ENCODE measurements at places on chromosomes 6 and 20. TPM values are rescaled to one million over a fixed set of nuclear protein-coding genes. Genes with fewer than 3 reads are reported as not detected.

Gene MATN4
- total RNA-seq = 0.70 TPM

GRCh38 chr6:151254451-151255081 lies 14.8 kb downstream of the AKAP12 start:
- no peak overlapping the region for H3K27ac ChIP-seq
- H3K4me3 ChIP-seq = no peak overlapping the region
- no peak for DNase-seq

GRCh38 chr20:2688041-2688591 lies 4.5 kb upstream of the EBF4 start:
- H3K4me3 ChIP-seq = peak overlapping the region; percentile 45
- DNase-seq = peak; percentile 90
- peaks cover 16% of the 10 kb centered on the region for H3K27me3 ChIP-seq
- peaks cover 22% of the 10 kb centered on the region for H3K4me1 ChIP-seq
- no peak overlapping the region for H3K27ac ChIP-seq

Gene ADTRP
- 24.1 TPM for total RNA-seq

GRCh38 chr20:11372876-11373790 lies 544.6 kb upstream of the BTBD3 start:
- H3K27ac ChIP-seq = no peak overlapping the region
- no peaks in the 10 kb centered on the region for H3K27me3 ChIP-seq
- H3K4me1 ChIP-seq = no peaks in the 10 kb centered on the region
- H3K4me3 ChIP-seq = no peak overlapping the region
- DNase-seq = no peak

Gene MTFR2
- total RNA-seq = 24.2 TPM

- peaks cover 3% of the 10 kb centered on the region for H3K27me3 ChIP-seq
- H3K27ac ChIP-seq = no peak overlapping the region
- no peaks in the 10 kb centered on the region for H3K36me3 ChIP-seq
These were observed 3.1 kb upstream of the MYL9 start for GRCh38 chr20:36538026-36538722.

- no peaks in the 10 kb centered on the region for H3K27me3 ChIP-seq
- no peak for DNase-seq
- no peak overlapping the region for H3K27ac ChIP-seq
- peaks cover 6% of the 10 kb centered on the region for H3K4me1 ChIP-seq
- H3K36me3 ChIP-seq = no peaks in the 10 kb centered on the region
- no peak overlapping the region for H3K4me3 ChIP-seq
These were observed 28.4 kb upstream of the RNF24 start for GRCh38 chr20:4043796-4044195.

- no peaks in the 10 kb centered on the region for H3K36me3 ChIP-seq
- peaks cover 21% of the 10 kb centered on the region for H3K4me1 ChIP-seq
- DNase-seq = no peak
- no peak overlapping the region for H3K27ac ChIP-seq
These were observed 143.2 kb upstream of the RNF24 start for GRCh38 chr20:4158466-4159050.

GRCh38 chr6:108714766-108715414 lies 133.3 kb upstream of the ARMC2 start:
- H3K4me1 ChIP-seq = peaks cover 24% of the 10 kb centered on the region
- DNase-seq = no peak
- no peak overlapping the region for H3K27ac ChIP-seq
- no peak overlapping the region for H3K4me3 ChIP-seq
- H3K27me3 ChIP-seq = no peaks in the 10 kb centered on the region

Gene CD109
- total RNA-seq = 7.2 TPM

DNA sequence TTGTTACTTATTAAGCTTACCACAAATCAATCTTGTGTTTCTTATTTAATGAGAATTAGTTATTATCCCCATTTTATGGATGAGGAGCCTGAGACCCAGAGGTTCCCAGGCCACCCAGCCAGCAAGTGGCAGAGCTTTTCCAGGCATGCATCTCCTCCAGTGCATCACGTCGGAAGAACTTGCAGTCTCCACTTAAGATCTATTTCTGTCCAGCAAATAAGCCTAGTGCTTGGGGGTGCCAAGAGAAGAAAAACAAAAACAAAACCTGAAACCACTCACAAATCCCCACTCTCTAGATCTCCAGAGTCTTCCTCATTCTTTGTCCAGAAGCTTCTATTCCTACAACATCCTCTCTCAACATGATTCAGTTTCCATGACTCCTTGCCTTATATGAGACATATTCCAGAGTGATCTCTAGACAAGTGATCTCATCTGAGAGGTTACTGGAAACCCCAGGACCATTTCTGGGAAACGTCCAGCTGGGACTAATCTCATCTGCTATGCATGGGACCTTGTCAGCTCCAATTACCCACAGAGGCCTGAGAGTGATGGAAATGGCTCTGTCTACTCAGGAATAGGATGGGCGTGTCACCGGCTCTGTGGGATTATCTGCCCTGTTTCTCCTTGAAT lies 4.1 kb downstream of the GUCA1B start:
- DNase-seq = no peak
- H3K4me3 ChIP-seq = no peak overlapping the region
- H3K4me1 ChIP-seq = no peaks in the 10 kb centered on the region
- no peaks in the 10 kb centered on the region for H3K36me3 ChIP-seq
- no peak overlapping the region for H3K27ac ChIP-seq

DNA sequence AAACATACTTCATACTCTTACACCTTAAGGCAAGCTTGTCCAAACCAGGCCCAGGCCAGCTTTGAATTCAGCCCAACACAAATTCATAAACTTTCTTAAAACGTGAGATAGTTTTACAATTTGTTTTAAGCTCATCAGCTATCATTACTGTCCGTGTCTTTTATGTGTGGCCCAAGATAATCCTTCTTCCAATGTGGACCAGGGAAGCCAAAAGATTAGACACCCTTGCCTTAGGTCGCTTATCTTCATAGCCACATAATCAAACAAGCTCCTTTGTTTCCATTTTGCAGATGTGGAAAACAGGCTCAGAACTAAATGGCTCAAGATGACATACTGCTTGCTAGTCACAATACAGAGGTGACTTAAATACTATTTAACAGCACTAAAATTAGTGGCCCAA lies 6.0 kb downstream of the SALL4 start:
- no peak overlapping the region for H3K4me3 ChIP-seq
- H3K36me3 ChIP-seq = no peaks in the 10 kb centered on the region
- no peak for DNase-seq
- no peak overlapping the region for H3K27ac ChIP-seq
- peaks cover 9% of the 10 kb centered on the region for H3K4me1 ChIP-seq
- H3K27me3 ChIP-seq = peaks cover 50% of the 10 kb centered on the region

- no peak overlapping the region for H3K4me3 ChIP-seq
- H3K36me3 ChIP-seq = no peaks in the 10 kb centered on the region
- DNase-seq = no peak
- H3K27ac ChIP-seq = no peak overlapping the region
These were observed 618.0 kb downstream of the PRKN start for GRCh38 chr6:162109480-162110050.

DNA sequence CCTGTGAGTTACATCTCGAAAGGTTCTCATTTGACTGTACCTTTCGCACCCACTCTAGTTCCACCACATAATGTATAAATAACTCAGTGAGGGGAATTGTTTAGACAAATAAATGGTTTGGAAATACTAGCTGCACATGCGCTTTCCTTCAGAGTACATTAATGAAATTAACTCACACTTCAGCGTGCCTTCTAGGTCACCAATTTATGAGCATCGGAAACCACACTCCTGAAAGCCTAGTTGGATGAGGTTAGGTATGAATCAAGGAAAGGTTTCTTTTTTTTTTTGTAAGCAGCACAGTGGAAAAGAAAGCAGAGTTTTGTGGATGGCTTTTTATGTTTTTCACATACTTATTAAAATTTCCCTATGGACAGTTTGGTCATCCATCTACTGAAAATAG lies 247.8 kb upstream of the TCF21 start:
- H3K27me3 ChIP-seq = no peaks in the 10 kb centered on the region
- H3K27ac ChIP-seq = no peak overlapping the region
- H3K4me3 ChIP-seq = no peak overlapping the region
- no peak for DNase-seq
- no peaks in the 10 kb centered on the region for H3K36me3 ChIP-seq
- H3K4me1 ChIP-seq = no peaks in the 10 kb centered on the region

DNA sequence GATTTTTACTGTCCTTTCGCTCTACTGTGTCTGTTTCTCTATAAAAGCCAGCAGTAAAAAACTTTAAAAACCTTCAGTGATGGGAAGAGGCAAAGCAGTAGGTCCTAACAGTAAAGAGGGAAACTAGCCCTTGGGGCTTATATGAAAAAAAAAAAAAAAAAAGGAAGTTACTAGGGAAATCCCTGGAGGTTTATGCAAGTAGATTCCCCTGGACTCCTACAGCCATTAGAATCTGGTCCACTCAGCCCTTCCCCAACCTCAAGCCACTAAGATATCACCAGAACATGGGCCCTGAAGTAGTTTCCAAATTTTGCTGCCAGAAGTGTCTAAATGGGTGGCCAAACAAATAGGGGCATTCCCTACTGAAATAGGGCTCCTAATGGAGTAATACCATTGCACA lies 70.5 kb upstream of the HINT3 start:
- no peak overlapping the region for H3K27ac ChIP-seq
- no peak overlapping the region for H3K4me3 ChIP-seq
- DNase-seq = no peak
- no peaks in the 10 kb centered on the region for H3K4me1 ChIP-seq
- H3K36me3 ChIP-seq = peaks cover 33% of the 10 kb centered on the region
- no peaks in the 10 kb centered on the region for H3K27me3 ChIP-seq

DNA sequence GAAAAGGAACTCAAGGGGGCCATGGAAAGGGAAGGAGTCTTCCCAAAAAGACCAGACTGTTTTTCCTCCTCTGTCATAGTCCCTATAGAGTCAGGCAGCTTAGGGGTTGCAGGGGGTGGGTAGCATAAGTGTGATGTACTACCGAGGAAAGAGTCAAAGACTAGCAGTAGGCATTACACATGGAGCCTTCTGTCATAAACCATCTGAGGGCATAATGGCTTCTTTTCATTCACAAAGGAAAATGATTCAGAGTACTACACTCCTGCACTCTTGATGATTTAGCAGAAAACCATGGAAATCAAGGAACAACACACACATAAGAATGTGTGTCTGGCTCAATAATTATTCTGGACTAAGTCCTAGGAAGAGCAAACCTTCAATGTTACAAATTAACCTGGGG lies 14.9 kb downstream of the PLN start:
- no peaks in the 10 kb centered on the region for H3K27me3 ChIP-seq
- no peak for DNase-seq
- H3K36me3 ChIP-seq = peaks cover 4% of the 10 kb centered on the region
- peaks cover 37% of the 10 kb centered on the region for H3K4me1 ChIP-seq
- no peak overlapping the region for H3K4me3 ChIP-seq

- DNase-seq = no peak
- H3K27ac ChIP-seq = no peak overlapping the region
- no peaks in the 10 kb centered on the region for H3K36me3 ChIP-seq
- H3K4me3 ChIP-seq = no peak overlapping the region
- no peaks in the 10 kb centered on the region for H3K27me3 ChIP-seq
- peaks cover 24% of the 10 kb centered on the region for H3K4me1 ChIP-seq
These were observed 60.2 kb downstream of the LRRC1 start for GRCh38 chr6:53854843-53855567.

- DNase-seq = no peak
- no peak overlapping the region for H3K4me3 ChIP-seq
- no peaks in the 10 kb centered on the region for H3K4me1 ChIP-seq
These were observed 151.5 kb downstream of the QKI start for GRCh38 chr6:163566056-163566455.

Gene BEND3
- 4.5 TPM for total RNA-seq

Gene PCIF1
- total RNA-seq = 29.9 TPM

Gene TRIM10
- total RNA-seq = 0.36 TPM

- DNase-seq = no peak
- H3K36me3 ChIP-seq = peaks cover 24% of the 10 kb centered on the region
- peaks cover 12% of the 10 kb centered on the region for H3K4me1 ChIP-seq
- H3K27me3 ChIP-seq = no peaks in the 10 kb centered on the region
- no peak overlapping the region for H3K27ac ChIP-seq
- H3K4me3 ChIP-seq = no peak overlapping the region
These were observed 59.5 kb downstream of the SCAF8 start for GRCh38 chr6:154792761-154793160.

Gene DLGAP4
- total RNA-seq = 18.8 TPM

DNA sequence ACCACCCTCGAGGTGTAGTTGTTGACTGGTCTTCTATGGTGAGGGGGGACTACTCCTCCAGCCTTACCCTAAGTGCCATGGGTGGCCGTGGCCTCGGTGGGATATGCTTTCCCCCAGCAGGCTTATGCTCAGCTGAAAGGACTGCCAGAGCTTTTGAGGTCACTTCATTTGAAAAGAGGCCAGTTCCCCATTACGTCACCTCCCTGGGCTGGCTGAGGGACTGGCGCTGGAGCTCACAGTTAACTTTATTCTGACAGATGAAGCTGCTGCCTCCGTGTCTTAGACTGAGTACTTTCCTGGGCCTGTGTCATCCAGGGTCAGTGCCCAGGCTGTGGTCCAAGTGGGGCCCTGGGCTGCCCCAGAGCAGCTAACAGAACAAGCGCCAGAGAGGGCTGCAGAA lies 42.8 kb upstream of the PCMTD2 start:
- H3K36me3 ChIP-seq = no peaks in the 10 kb centered on the region
- DNase-seq = no peak

Gene NEURL2
- total RNA-seq = 2.3 TPM

Gene OR12D3
- not detected for total RNA-seq

GRCh38 chr6:130922922-130923321 lies 95.7 kb downstream of the SMLR1 start:
- H3K4me3 ChIP-seq = no peak overlapping the region
- no peak for DNase-seq
- no peaks in the 10 kb centered on the region for H3K36me3 ChIP-seq
- H3K27ac ChIP-seq = no peak overlapping the region
- no peaks in the 10 kb centered on the region for H3K27me3 ChIP-seq

DNA sequence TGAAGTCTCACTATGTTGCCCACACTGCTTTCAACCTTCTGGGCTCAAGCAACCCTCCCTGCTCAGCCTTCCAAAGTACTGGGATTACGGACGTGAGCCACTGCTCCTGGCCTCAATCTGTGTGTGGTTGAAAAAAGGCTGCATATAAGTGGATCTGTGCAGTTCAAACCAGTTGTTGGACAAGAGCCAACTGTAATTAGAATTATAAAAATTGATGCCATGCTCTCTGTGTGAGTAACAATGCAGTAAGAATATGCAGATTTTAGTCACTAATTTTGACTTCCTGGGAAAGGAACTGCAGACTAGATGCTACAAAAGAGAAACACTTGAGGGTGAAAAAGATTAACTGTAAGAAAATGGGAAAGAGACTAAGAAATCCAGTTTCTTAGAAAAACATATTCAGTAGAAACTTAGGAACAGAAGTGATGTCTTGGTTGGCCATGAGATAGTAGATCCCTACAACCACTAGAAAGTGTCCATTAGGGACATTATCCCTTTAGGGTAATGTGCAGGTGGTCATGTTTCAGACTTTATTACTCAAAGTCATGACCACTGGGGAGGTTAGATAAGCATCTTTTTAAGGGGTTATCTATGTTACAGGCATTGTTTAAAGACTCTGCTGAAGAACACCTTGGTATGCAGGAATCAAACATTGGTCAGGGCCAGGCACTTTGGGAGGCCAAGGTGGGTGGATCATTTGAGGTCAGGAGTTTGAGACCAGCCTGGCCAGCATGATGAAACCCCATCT lies 26.3 kb downstream of the ITCH start:
- H3K36me3 ChIP-seq = peaks cover 20% of the 10 kb centered on the region
- H3K4me1 ChIP-seq = peaks cover 36% of the 10 kb centered on the region
- H3K27me3 ChIP-seq = no peaks in the 10 kb centered on the region
- DNase-seq = no peak

GRCh38 chr6:42135722-42136121 lies 6.7 kb downstream of the C6orf132 start:
- H3K4me1 ChIP-seq = peaks cover 11% of the 10 kb centered on the region
- no peak for DNase-seq
- H3K4me3 ChIP-seq = no peak overlapping the region
- H3K36me3 ChIP-seq = no peaks in the 10 kb centered on the region
- H3K27me3 ChIP-seq = peaks cover 1% of the 10 kb centered on the region

GRCh38 chr6:32154514-32155161 lies 697 bp downstream of the PPT2 start:
- peak overlapping the region; percentile 98 for H3K4me3 ChIP-seq
- peak; percentile 78 for DNase-seq
- peaks cover 13% of the 10 kb centered on the region for H3K27me3 ChIP-seq
- H3K4me1 ChIP-seq = peaks cover 31% of the 10 kb centered on the region
- H3K27ac ChIP-seq = peak overlapping the region; percentile 79
